ENCODE measurements at places on chromosomes 13 and 19.
A peak's percentile ranks its signal among the peaks of the same experiment; 100 is the strongest.

DNA sequence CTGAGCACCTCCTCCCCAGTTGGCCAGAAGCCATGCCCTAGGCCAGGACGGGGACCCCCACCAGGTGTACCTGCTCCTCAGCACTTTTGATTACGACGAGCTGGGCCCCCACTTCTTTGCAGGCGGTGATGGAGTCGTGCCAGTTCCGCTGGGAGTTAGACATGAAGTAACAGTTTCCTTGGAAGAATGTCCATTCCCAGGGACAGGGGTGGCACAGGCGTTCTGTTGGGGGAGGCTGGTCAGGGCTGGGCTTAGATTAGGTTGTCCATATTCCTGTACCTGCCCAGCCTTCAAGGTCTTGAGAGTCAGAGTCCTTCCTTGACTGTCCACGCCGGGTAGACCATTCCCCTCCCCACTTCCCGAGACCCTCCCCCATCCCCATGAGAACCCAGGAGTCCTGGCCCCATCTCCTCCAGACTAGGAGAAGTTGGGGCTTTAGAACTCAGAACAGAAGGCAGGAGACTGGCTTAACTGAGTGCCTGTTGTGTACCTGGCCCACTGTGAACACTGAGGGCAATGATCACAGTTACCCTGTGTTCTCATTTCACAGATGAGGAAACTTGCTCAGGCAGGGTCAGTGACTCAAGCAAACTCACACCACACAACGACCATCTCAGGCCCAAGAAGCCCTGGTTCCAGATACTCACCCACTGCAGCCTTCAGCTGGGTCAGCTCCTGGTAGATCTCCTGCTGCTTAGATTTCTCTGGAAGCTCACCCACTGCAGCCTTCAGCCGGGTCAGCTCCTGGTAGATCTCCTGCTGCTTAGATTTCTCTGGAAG is 2.3 kb downstream of the CD209 start:
- no peak for DNase-seq

DNA sequence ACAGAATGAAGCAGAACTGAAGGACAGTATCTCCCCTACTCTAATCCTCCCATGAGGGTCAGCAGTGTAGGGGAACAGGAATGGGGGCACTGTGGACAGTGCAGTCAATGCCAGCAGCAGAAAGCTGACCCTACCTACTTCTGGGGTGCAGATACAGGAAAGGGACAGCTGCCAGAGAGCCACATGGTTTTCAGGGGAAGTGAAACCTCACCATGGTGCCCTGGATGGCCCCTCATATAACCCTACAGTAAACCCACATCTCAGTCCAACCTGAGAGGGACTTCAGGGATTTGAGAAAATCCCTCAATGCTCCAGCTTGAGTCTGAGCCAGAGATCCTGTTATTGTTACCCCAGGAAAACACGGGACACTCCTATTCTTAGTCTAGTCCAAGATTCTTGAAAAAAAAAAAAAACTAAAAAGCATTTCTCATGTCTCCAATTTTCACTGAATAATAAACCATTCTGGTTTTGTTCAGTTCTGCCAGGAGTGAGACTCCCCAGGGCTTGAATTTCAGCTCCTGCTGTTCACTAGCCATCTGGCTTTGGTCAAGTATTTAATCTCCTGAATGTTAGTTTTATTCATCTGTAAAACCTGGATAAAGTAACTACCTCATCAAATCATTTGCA is 511.6 kb upstream of the ARGLU1 start:
- DNase-seq: no peak

DNA sequence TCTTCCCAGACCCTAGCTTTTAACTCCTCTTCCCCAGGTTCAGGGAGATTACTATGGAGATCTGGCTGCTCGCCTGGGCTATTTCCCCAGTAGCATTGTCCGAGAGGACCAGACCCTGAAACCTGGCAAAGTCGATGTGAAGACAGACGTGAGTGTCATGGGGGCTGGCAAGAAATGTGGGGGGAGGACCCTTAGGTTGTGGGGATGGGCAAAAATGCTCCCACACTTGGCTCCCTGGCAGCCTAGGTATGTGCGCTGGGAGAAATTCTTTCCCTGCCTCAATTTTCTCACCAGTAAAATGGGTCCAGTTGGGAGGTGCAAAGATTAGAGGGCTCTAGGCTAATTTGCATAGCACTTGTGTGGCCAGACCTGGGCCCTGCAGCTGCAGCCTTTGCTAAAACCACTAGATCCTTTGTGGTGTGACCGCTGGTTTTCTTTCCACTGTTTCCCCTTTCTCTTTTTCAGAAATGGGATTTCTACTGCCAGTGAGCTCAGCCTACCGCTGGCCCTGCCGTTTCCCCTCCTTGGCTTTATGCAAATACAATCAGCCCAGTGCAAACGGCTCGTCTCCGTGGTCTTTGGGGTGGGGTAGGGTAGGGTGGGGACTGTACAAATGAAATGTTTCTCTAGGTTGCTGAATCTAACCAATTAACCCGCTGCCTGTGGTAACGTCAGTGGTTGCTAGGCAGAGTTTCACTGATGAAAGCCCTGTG is 959 bp upstream of the RAB4B start:
- peak; percentile 85 for DNase-seq

GRCh38 chr13:50544211-50544610 is 299.3 kb downstream of the DLEU7 start:
- DNase-seq: no peak

GRCh38 chr19:5078666-5079065 is 109.8 kb downstream of the KDM4B start:
- no peak for DNase-seq

- peak; percentile 79 for DNase-seq
Measured at GRCh38 chr19:664913-665443, 2.0 kb upstream of the RNF126 start.

All from effector CD8-positive, alpha-beta T cell (primary cell).